ENCODE measurements at places on chromosomes 4 and X.

DNA sequence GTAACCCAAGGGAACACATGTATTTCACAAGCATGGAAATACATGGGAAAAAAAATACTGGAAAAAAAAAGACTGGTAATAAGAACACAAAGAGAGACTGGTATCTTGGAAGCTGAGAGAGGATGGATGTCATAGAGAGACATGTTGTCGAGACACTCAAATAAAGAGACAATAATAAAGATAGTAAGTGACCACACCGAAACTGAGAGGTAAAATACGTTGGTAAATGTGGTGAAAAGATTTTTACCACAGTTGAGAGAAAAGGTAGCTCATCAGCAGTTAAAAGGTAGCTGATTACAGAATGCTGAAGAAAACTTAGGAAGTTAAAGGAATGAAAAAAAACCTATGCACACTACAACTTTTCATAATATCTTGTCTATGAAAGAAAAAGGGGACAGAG is 81.1 kb downstream of the ARAP2 start:
- DNase-seq = no peak

DNA sequence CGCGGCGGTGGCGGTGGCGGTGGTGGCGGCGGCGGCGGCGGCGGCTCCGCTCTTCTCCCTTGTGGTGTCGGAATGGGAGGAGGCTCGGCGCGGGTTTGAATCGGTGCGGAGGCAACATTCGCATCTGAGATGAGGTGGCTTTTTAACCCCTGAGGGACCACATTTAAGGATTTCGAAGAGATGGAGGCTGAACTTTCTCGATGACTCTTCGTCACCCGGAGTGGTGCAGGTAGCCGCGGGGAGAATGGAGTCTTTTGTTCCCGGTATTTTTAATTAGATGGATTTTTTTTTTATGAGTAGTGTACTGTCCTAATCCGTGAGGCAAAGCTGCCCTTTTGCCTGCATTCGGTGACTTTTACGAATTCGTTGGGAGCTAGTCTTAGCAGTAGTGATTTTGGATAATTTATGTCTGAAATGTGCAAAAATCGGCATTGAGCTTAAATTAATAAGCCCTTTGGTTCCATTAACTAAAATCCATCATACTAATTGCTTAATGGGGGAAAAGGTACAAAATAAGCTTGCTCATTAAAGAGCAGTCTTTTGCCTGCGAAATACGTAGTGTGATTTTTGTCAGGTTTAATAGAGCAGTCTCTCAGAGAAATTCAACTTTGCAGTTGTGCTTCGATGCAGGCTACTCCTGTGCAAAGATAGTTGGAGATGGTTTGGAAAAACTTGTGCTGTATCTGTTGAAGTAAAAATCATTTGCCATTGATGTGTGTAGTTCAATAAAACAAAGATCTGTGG is 206.2 kb downstream of the TENM3 start:
- DNase-seq = no peak

- DNase-seq = no peak
These were observed 6.9 kb downstream of the FGF13 start for GRCh38 chrX:138704596-138704995.

DNA sequence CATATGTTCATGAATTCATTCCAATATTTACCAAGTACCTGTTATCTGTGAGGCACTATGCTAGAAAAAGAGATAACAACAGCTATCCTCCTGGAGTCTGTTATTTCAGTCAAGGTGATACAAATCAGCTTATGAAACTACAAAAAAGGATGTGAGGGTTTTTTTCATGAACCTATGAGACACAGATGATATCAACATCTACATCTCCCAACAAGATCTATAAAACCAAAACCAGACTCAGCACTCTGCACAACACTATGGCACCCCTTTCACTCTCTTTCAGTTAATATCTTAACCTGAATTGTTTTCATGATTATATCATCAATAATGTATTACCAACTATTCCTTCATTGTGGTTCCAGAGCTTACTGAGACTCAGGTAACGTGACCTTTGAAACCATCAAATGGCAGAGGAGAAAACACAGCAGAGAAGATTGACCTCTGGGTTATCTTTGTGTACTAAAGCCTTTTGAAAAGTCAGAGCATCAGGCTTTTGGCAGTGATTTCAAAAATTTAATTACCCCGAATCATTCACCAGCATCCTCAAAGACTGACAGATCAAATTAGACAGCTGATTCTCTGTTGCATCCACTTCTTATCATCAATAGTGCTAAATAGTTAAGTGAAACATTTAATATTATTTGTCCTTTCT is 244.6 kb upstream of the FTHL17 start:
- no peak for DNase-seq

GRCh38 chr4:41077628-41078027 is 136.7 kb downstream of the APBB2 start:
- no peak for DNase-seq
